ENCODE measurements at places on chromosomes 16 and 17. TPM values are rescaled to one million over a fixed set of nuclear protein-coding genes. Genes with fewer than 3 reads are reported as not detected.
A peak's percentile ranks its signal among the peaks of the same experiment; 100 is the strongest.

Gene GSPT1
- 124 TPM for total RNA-seq

Gene NPW
- 0.48 TPM for total RNA-seq

DNA sequence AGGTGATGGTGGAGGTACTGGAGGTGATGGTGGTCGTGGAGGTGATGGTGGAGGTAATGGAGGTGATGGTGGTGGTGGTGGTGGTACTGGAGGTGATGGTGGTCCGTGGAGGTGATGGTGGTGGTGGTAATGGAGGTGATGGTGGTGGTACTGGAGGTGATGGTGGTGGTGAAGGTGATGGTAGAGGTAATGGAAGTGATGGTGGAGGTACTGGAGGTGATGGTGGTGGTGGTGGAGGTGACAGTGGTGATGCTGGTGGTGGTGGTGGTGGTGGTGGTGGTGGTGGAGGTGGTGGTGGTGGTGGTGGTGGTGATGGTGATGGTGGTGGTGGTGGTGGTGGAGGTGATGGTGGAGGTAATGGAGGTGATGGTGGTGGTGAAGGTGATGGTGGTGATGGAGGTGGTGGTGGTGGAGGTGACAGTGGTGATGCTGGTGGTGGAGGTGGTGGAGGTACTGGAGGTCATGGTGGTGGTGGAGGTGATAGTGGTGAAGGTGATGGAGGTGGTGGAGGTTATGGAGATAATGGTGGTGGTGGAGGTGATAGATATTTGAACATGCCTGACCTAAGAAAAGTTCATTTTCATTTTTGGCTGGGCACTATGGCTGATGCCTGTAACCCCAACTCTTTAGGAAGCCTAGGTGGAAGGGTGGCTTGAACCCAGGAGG lies 55.0 kb downstream of the RNF213 start:
- no peak overlapping the region for H3K4me3 ChIP-seq
- H3K27ac ChIP-seq: peak overlapping the region; percentile 55
- no peaks in the 10 kb centered on the region for H3K27me3 ChIP-seq
- H3K36me3 ChIP-seq: peaks cover 73% of the 10 kb centered on the region
- peaks cover 24% of the 10 kb centered on the region for H3K4me1 ChIP-seq

DNA sequence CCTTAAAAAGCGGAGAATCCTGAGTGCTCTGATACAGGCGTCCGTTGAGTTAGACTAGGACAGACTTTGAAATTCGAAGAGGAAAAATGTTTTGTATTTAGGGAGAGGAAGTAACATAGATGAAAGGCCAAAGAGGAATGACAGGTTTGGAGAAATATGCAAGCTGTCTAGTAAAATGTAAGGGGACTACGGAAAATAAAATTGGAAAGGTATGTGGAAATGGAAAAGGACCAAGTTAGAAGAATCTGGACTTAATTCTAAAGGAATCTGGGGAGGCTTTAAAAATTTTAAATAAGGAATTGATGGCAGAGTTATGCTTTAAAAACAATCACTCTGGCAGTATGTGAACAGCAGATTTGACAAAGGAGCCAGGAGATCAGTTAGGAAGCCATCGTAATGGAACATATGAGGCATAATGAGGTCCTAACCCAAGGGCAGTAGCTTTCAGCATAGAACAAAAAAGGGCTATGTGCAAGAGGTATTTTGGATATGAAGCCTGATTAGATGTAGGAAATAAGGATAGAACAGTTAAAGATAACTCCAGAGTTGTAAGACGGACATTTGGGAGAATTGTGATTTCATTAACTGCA lies 38.3 kb downstream of the CYB561 start:
- H3K4me1 ChIP-seq: peaks cover 6% of the 10 kb centered on the region
- no peaks in the 10 kb centered on the region for H3K27me3 ChIP-seq
- no peak overlapping the region for H3K4me3 ChIP-seq
- no peak for DNase-seq
- no peaks in the 10 kb centered on the region for H3K36me3 ChIP-seq
- H3K27ac ChIP-seq: no peak overlapping the region

DNA sequence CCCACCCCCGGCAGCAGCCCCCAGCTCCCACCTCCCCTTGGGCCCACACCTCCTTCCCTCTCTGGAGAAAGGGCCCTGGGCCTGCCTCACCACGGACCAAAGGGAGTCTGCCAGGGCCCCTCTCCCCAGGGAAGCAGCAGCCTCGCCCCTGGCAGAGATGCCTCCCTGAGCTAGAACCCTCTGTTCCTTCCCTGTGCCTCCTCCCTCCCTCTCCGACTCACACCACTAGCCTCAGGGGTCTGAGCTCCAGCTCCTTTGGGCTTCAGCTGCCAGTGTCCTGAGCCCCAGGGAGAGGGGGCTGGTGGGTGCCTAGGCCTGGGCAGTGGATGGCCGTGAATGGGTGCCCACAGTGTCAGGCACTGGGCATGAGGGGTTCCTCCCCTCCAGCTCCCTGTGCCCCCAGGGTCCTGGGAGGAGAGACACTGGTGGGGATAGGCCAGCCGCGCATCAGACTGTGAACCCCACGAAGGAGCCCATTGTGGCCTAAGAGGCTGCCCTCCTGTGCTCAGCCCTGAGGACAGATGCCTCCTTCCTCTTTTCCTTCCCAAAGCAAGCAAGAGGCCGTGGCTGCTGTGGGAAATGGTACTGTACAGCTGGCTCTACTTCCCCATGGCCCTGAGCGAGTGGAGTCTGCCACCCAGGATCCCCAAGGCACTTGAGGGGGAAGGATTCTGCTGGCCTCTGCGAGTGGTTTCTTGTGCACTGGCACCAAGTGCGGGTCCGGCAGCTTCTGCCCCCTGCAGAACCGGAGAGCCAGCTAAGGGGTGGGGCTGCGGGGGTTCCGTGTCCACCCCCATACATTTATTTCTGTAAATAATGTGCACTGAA lies 20.7 kb downstream of the MMP15 start:
- no peak overlapping the region for H3K4me3 ChIP-seq
- no peak overlapping the region for H3K27ac ChIP-seq
- no peak for DNase-seq

Gene ST6GALNAC1
- total RNA-seq: 4.0 TPM

- H3K36me3 ChIP-seq: peaks cover 7% of the 10 kb centered on the region
- DNase-seq: no peak
- no peak overlapping the region for H3K4me3 ChIP-seq
- no peaks in the 10 kb centered on the region for H3K4me1 ChIP-seq
- H3K27ac ChIP-seq: no peak overlapping the region
These were observed 110.4 kb upstream of the HAS3 start for GRCh38 chr16:68995011-68995504.

DNA sequence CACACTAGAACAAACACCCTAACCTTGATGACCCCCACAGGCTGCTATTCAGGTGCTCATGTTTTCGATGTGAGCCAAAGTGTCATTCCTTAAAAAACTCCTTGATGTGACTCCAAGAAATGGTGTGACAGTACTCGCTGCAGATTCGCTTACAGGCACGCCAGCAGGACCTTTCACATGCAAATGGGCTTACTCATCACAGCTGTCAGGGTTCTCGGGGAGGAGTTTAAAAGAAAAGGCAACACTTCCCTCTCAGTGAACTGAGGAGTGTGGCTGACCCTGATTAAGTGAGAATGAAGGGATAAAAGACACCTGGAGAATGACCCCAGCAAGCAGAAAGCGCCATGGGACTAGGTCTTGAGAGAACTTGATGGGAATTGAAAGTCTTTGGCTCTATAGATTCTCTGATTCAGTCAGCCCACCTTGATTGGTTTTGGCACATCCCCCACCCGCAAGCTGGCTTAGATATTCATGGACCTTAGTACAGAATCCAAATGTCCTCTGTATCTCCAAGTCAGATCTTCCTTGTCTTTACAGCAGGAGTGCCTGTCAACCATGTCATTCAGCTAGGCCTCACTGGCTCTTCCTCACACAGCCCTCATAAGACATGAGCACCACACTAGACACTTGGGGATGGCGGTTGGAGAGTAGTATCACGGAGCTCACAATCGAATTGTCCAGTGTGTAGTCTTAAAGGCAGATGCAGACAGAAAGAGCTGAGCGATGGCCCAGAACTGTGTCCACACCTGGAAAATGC lies 82.6 kb downstream of the HIC1 start:
- H3K4me3 ChIP-seq: no peak overlapping the region
- H3K27ac ChIP-seq: peak overlapping the region; percentile 1
- no peak for DNase-seq
- no peaks in the 10 kb centered on the region for H3K27me3 ChIP-seq
- H3K36me3 ChIP-seq: peaks cover 9% of the 10 kb centered on the region

Gene FNDC8
- not detected for total RNA-seq

Gene DYNLRB2
- total RNA-seq: not detected

Data from activated CD4-positive, alpha-beta memory T cell treated with anti-CD3 and anti-CD28 coated beads, Interleukin-2, amount 10 ng/mL, durations not matched to agents 7 days and 5 days (primary cell).